Mesenteric fat pad (tissue), 1 donor: ENCODE measurements at places on chromosomes 11 and 22.

GRCh38 chr11:113875234-113876073 lies at the start of gene USP28:
Gene USP28, minus strand, starts transcription at chr11:113875572. Its CDS starts 71 bp downstream, at chr11:113875501.
- peak; percentile 99 for DNase-seq

- DNase-seq, result peak; percentile 87
Measured at GRCh38 chr11:12245091-12245490, 132.3 kb upstream of the PARVA start.

DNA sequence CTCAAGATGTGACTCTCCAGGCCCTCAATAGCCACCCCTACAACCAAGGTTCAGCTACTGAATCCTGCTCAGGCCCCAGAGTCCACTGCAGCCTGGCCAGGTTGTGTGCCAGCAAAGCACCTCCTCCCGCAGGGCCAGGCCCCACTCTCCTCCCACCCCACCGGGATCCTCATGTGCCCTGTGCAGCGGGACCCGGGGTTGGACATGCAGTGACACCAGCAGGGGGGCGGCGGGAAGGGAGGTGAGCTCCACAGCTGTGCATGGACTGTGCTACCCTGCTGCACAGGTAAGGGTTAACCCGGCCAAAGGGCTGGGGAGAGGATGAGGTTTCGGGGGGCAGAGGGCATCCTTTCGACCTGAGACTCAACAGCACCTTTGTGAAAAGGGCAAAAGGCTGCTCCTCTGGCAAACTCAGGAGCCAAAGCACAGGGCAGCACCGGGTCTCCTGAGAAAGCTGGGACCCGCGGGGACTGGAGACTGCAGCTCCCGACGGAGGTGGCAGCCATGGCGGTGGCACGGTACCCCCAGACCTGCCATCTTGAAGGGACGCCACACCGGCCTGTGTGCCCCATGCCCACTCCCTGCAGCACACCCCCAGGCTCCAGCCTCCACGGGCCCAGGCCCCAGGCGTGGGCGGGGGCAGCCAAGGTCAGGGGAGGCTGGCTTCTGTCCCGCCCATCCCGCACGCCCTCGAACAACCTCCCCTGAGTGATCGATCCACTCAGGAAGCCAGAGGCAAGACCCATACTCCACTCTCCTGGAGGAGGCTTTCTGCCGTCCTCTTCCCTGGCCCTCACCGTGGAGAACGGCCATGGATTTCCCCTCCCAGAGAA lies 10.6 kb downstream of the PLXNB2 start:
- DNase-seq, result no peak

DNA sequence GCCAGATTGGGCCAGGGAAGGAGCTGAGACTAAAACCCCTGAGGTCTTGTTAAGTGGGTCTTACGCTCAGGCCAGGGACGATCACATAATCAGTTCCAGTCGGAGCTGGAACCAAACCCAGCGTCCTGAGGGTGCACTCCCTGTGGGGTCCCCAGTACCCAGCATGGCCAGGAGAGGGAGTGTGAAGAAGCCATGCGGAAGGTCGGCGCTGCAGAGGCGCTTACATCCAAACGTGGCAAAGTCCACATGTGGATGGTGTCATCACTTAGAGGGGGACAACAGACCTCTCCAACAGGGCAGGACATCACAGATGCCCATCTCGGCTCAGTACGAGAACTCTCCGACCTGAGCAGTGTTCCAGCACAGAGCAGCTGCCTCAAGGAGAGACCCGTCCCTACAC lies 8.3 kb downstream of the ATP5MGL start:
- DNase-seq, result no peak

- no peak for DNase-seq
Measured at GRCh38 chr22:45006964-45007390, 2.8 kb downstream of the PHF21B start.

DNA sequence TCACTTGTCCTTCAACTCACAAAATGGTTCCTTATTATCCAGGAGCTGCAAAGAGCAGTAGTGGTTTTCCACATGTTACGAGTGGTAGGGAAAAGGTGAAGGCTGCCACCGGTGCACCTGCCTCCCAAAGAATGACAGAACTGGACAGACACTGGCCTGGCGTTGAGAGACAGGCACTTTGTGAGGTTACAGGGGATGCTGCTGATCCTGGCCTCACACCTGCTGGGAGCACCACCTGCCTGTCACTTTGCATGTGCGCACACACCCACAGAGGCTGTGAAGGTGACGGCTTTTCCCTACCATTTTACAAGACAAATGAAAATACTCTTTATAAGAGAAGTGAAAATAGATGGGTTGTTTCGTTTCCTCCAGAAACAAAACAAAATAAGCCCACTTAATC lies 175.3 kb upstream of the B3GAT1 start:
- DNase-seq, result peak; percentile 64

DNA sequence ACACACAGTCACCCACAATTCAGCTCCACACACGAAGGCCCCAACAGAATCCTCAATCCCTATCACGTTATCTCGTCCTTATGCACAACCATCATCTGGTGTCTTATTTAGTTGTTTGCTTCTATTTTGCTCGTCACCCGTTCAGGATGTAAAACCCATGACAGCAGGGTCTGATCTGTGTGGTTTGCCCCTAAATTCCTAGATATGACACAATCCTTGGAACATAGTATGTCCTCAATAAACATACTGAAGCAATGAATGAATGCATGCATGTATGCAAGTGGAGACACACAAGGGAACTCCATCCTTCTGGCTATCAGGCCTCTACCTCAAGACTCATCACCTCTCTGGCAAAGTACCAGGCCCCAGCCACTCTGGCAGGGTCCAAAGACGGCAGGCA lies 20.2 kb downstream of the STARD10 start:
- DNase-seq, result no peak

DNA sequence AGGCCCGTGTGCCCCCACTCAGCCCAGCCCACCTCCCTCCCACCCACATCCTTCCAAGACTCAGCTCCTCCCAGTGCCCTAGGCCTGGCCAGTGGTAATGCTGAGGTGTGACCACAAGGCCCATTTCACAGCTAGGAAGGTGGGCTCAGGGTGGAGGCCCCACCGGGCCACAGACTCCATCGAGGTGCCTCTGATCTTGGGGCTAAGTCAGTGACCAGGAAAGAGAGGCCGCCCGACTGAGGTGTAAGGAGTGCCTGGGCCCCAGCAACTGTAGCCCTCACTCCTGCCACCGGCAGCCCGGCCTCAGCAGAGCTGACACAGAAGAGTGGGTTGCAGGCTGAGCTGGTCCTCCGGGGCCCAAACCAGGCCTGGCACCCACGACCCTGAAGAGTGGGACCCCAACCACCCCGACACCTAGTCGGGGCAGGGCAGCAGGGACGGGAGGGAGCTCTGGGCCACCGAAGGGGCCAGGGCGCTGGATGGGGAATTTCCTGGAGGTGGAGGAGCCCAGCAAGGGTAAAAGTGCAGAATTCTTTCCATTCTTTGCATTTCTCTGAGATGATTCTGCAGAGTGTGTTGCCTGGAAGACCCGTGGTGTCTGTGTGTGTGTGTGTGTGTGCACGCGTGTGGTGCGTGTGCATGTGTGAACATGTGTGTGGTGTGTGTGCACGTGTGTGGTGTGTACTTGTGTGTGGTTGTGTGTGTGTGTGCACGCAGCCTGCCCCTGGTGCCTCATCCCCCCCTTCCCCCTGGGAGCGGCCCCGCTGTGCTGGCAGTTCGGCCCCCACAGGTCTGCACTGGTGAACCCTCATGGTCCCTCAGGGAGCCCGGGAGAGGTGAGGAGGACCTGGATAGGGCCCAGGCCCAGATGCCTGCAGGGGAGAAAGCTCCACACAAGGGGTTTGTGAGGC lies 8.3 kb upstream of the PIM3 start:
- no peak for DNase-seq

GRCh38 chr11:116558504-116559211 lies 214.1 kb downstream of the BUD13 start:
- DNase-seq, result no peak

DNA sequence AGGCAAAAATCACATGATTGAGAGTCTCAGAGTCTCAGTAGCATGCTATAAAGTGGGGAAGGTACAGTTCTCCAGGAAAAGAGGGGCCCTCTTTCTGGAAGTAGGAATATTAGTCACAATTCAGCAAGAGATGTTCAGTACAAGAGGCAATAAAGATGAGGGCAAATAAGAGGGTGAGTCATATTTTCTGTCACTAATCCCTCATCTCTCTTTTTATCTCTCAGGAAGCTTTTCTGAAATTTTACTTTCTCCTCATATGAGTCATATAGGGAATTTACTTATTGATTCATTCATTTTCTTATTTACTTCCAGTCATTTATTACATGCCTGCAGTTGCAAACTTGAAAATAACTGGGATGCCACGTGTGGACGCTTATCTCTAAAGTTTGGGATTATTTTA lies 3.4 kb upstream of the NXPE1 start:
- no peak for DNase-seq

GRCh38 chr22:35873426-35873825 lies 155.2 kb downstream of the RBFOX2 start:
- DNase-seq, result no peak

GRCh38 chr11:118927554-118928100 lies 1.9 kb upstream of the BCL9L start:
- no peak for DNase-seq

DNA sequence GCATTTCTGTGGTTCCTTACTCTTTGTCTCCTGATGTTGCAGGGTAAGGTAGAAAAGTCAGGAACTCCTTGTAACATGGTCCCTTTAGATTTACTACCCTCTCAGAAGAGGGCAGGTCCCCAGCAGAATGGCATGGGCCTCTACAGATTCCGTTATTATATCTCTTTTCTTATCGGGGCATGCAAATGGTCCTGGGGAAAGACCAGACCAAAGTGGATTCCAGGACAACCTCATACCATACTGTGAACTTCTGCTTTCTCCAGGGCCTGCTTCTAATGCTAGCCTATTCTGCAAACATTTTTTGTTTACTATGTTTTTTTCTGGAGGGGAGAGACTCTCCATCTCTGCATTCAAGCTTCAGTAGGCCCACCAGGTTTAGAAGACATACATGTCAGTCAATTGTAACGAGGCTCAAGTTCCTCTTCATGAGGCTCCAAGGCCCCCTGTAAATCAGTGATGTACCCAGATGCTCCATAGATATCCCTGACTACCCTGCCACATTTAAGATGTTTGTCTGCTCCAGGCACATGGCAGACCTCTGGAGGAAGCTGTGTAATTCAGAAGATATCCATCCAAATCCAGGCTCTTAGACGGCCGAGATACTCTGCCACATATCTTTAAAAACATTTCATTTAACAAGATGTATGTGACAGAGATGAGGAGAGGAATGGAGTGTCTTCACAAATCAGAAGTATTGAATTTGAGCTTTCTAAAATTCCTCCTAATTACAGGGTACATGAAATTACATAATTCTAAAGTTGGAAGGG lies 8.5 kb upstream of the ME3 start:
- no peak for DNase-seq

DNA sequence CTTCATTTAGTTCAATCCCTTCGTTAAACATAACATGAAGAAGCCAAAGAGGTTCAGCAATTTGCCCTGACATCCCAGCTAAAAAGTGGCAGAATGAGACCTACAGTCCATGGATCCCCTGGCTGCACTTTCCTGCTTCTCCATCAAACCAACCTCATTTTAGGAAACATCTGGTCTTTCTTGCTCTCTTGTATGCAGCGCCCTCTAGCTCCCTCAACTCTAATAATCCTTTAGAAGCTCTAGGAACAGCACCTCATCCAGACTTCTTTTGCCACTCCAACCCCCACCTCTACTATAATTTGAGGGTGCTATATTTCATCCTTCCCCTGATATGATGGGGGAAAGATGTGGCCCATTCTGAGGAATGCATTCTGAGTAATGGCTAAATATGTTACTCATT lies 7.4 kb downstream of the CNTF start:
- no peak for DNase-seq

- DNase-seq, result no peak
Measured at GRCh38 chr11:121743285-121743684, 290.5 kb upstream of the SORL1-AS1 start.

- DNase-seq, result no peak
Measured at GRCh38 chr11:84642500-84642899, 984.6 kb downstream of the DLG2 start.

DNA sequence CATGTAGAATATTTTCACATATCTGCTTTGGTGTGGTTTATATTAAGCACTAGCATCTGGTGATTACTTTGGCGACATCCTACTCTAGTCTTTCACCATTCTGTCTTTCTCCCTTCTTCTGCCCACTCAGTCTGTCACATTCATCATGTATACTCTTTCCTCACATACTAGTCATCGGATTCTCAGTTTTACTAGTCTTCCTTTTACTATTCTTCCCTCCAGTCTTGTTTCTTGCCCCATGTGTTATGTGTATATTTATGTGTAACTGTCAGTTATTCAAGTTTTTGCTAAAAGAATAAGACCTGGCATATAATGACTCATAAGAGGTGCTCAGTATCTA lies 4.6 kb upstream of the DIXDC1 start:
- no peak for DNase-seq

GRCh38 chr11:122690801-122691548 lies 35.5 kb downstream of the UBASH3B start:
- DNase-seq, result no peak

- DNase-seq, result no peak
Measured at GRCh38 chr11:80584661-80585060, 1143.8 kb upstream of the TENM4 start.

GRCh38 chr11:34658071-34659015 lies 37.5 kb downstream of the EHF start:
- no peak for DNase-seq

- DNase-seq, result no peak
Measured at GRCh38 chr11:102279641-102280170, 37.6 kb upstream of the BIRC3 start.

- DNase-seq, result no peak
Measured at GRCh38 chr11:102476812-102477211, 24.2 kb upstream of the TMEM123 start.

DNA sequence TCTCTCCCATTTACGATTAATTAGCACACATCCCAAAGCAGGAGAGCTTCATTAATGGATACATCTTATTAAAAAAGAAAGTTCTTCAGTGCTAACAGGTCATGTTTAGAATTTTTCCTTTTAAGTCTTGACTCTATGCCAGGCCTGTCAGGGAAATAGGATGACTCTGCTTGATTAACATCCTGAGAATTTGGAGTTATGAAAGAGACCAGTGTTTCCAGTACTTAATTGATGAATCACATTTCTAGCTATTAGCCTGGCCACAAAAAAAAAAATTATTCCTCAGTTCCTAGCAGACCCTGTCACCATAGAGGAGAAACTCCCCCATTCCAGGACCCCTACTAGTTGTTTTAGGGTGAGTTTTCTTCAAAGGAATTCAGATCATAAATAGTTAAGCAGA lies 23.6 kb upstream of the ME3 start:
- DNase-seq, result no peak

- DNase-seq, result peak; percentile 1
Measured at GRCh38 chr11:36421546-36422155, 88.4 kb downstream of the TRAF6 start.

- DNase-seq, result no peak
Measured at GRCh38 chr22:49103314-49104059, 724.2 kb downstream of the BRD1 start.

- DNase-seq, result no peak
Measured at GRCh38 chr11:12121517-12121916, 11.1 kb downstream of the MICAL2 start.

- no peak for DNase-seq
Measured at GRCh38 chr11:36385121-36385970, 89.3 kb downstream of the PRR5L start.
